ENCODE measurements at places on chromosomes 2 and 18. TPM values are rescaled to one million over a fixed set of nuclear protein-coding genes. Genes with fewer than 3 reads are reported as not detected.

Gene COBLL1
- not detected for total RNA-seq

Gene GALR1
- total RNA-seq, result not detected

Gene OSBPL6
- 1.5 TPM for total RNA-seq

Gene C2orf49
- total RNA-seq, result 18.5 TPM

Gene EFHD1
- total RNA-seq, result 0.13 TPM

Gene PLGLB2
- total RNA-seq, result 2.8 TPM

Gene MPP4
- not detected for total RNA-seq

Gene GALNT3
- 4.8 TPM for total RNA-seq

- no peak for DNase-seq
These were observed 208.6 kb upstream of the ST6GAL2 start for GRCh38 chr2:107094450-107094986.

DNA sequence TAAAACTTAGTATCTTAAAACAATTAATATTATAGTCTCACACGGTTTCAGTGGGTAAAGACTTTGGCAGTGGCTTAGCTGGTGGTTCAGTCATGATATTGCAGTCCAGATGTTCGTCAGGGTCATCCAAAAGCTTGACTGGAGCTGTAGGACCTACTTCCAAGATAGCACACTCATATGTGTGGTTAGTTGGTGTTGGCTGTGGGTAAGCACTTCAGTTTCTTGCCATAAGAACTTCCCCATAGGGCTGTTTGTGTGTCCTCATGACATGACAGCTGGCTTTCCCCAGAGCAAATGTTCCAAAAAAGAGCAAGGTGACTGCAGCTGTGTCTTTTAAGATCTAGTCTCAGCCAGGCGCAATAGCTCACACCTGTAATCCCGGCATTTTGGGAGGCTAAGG, 48.5 kb upstream of the EPC2 start:
- DNase-seq, result no peak

DNA sequence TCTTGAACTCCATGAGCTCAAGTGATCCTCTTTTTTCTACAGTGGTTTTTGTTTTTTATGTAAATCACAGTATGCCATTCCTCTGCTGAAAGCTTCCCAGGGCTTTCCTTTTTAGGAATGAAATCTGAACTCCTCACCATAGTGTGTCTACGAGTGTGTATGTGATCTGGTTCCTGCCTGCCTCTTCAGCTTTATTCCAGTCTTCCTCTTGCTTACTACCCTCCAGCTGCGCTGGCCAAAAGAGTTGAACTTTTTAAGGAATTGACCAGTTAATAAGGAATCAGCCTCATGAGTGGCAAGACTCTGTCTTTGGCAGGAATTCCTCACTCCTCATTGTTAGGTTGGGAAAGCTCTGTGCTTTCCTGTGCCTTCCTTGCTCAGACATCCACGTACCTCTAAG, 4.0 kb downstream of the CCT7 start:
- DNase-seq, result no peak

DNA sequence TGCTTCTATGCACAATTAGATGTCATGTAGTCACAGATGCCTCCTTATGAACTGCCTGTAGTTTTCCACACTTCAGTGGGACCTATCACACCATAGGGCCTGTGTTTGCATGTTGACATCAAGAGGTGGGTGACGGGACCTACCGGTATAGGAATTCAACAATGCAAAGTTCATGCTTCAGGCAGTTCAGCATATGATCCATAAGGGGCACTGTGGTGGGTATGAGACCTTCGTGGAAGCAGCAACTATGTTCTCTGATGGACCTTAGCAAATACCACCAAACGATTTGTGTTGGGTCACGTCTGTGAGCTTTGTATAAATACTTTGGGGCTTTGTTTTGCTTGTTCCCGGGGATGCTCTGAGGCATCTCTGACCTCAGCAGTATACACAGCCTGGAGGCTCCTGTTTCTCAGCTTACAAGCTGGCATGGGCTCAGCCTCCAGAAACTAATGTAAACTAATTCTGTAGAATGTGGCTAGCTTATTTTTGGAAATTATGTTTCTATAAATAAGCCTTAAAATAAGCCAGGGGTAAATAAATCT, 111.6 kb downstream of the DTNA start:
- DNase-seq, result no peak

GRCh38 chr2:215367662-215368492, 56.0 kb downstream of the ATIC start:
- no peak for DNase-seq

DNA sequence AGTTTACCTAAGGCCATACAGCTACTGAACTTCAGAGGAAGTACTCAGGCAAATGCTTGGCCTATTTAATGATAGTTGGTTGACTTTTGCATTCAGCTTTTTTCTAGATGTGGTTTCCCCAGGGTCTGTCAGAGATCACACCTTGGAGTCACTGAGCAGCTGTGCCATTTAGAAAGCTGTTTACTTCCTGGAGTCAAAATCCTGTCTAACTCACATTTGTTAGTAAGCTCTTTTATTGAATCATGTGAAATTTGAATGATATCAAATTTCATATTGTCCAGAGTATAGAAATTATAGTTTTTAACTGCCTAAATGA, 7.6 kb upstream of the TRIB2 start:
- DNase-seq, result peak; percentile 35

DNA sequence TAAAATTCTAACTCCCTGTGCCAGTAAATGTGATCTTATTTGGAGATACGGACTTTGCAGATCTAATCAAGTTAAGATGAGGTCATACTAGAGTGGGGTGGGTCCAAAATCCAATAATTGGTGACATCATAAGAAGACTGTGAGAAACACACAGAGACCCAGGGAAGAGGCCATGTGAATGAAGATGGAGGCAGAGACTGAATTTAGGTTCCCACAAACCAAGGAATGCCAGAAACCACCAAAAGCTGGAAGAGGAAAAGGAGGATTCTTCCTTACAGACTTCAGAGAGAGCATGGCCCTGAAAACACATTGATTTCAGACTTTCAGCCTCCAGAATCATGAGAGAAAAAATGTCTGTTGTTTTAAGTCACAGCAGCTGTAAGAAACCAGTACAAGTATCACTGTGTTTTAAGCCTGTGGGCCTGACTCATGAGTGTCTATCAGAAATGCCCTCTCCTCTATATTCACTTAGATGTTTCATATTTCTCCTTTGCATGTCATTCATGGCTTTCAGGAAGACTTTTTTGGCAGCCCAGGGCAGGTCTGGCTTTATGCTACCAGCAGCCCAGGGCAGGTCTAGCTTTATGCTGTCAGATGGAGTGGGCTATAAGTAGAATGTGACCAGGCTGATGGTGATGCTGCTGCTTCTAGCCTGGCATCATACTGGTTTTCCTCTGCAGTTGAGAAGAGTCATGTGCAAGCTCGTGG, 100.0 kb downstream of the SPOPL start:
- no peak for DNase-seq

DNA sequence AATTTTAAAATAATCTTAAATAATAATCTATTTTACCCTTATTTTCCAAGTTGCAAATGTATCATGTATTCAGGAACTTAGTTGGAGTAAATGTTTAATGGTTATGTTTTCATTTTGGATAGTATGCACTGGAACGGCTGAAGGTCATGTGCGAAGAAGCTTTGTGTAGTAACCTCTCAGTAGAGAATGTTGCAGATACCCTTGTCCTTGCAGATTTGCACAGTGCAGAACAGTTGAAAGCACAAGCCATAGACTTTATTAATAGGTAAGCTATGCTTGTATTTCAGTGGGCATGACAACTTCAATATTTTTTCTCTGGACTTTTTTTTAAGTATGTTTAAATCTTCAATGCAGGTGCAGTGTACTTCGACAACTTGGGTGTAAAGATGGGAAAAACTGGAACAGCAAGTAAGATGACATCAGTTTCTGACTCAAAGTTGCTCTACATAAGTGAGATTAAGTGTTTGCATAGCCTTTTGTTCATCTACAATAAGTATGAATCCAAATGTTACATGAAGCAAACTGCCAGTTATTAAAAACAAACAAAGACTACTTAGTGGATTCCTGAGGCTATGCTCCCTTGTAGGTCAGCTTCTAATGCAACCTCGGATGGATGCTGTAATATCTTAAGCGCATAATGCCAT, 63.1 kb downstream of the SPOPL start:
- DNase-seq, result no peak

GRCh38 chr2:30287857-30288513, 56.7 kb downstream of the LBH start:
- no peak for DNase-seq

DNA sequence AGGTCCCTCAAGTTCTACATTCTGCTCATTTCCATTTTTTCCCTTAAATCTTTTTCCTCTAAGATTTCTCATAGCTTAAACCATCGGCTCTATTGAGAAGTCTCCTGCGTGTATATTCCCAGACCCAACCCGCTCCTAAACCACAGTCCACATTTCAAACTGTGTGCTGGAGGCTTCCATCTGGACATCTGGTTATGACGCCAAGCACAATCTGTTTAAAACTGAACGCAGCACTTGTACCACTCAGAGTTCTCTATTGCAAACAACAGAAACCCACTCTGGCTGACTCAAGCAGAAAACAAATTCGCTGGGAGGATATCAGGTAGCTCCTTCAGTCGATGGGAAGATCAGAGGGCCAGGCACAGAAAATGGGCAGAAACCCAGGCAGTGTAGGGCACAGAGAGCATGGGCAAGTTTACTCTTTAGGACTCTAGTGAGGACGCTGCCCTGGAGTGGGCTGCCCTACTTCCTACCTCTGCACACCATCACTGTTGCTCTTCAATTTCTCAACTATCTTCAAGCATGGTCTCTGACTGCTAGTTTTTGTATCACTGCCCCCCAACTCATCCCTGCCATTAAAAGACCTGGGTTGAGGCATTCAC, 5.6 kb upstream of the EML4 start:
- no peak for DNase-seq

- no peak for DNase-seq
These were observed 942.5 kb upstream of the SLC39A10 start for GRCh38 chr2:194714541-194714940.

DNA sequence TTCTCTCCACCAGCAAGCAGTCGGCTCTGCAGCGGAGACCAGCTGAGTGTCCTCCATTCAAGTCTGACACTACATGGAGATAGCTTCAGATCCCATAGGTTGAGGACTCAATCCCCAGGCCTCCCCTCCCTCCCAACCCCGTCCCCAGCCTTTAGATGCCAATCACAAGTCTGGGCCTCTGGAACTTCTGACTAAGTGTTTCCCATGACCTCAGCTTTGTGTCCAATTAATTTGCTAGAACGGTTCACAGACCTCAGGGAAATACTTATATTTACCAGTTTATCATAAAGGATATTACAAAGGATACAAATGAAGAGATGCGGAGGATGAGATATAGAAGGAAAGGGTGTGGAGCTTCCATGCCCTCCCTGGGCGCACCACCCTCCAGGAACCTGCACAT, 77.4 kb downstream of the MERTK start:
- no peak for DNase-seq

DNA sequence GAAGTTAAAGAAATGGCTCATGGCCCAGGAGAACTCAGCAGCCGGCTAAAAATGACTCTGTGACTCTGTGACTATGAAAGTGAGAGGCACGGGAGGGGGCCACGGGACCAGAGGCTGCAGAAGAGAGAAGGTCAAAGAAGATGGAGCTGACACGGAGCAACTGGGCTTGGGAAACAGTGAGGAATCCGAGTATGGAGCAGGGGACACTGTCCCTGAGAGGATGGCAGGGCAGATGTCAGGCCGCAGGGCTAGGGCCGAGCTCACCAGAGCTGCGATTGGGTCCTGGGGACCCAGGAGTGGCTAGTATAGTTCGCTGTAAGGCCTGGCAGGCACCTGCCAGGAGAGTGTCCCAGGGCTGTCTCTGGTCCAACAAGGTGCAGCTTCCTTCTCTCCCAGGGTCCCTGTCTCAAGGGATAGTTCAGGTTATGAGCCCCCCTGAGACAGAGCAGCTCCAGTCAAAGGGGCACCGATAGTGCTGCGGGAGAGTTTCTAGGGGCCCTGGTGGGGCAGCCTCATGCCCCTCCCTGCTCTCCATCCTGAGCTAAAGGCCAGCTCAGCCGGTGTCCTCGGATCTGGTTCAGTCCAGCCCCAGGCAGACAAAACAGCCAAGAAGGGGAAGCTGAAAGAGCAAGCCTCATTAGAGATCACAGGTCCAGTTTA, 42.7 kb downstream of the CIB4 start:
- no peak for DNase-seq

- no peak for DNase-seq
These were observed 10.1 kb downstream of the UGP2 start for GRCh38 chr2:63851691-63852311.

DNA sequence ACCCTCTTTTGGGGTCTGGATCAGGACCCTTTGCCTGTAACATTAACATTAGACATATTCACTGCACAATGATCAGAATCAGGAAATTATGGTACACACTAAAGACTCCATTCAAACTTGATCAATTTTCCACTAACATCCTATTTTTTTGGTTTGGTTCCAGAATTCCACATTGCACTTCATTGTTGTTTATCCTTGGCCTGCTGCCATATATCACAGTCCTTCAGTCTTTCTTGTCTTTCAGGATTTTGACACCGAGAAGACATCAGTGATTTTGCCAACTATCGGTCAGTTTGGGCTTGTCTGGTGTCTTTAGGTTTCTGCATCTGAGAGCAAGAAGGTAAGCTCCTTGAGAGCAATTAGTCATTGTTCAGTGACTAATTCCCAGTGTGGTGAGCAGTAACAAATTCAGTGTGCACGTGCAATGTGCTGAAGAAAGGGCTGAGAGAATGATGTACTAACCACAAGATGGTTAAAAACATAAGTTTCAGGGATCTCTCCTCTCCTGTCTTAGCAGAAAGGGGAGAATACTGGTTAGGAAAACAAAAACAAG, 23.5 kb downstream of the MARCHF4 start:
- no peak for DNase-seq

GRCh38 chr18:34039201-34039600, 185.5 kb downstream of the NOL4 start:
- DNase-seq, result no peak

GRCh38 chr2:128797937-128798336, 479.3 kb upstream of the HS6ST1 start:
- no peak for DNase-seq

DNA sequence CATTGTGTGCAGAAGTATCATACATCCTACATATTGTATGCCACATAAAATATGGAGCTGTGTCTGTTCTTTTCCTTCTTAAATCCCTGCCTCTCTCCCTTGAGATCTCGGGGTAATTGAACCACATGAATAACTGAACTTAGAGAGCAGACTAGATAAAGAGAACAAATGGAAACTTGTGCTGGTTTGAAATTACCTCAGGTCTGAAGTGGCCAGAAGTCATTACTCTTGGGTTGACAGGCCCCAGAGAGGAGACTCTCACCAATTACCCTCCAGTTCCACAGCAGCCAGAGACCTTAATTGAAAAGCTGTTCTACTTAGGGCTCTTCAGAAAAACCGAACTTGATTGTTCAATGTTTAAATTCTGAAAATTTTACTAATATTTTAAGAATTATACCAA, 5.0 kb upstream of the ADAM17 start:
- DNase-seq, result no peak

- DNase-seq, result no peak
These were observed 16.3 kb downstream of the OTOF start for GRCh38 chr2:26461601-26462023.

- DNase-seq, result no peak
These were observed 42.5 kb downstream of the TRIB2 start for GRCh38 chr2:12759248-12759647.

DNA sequence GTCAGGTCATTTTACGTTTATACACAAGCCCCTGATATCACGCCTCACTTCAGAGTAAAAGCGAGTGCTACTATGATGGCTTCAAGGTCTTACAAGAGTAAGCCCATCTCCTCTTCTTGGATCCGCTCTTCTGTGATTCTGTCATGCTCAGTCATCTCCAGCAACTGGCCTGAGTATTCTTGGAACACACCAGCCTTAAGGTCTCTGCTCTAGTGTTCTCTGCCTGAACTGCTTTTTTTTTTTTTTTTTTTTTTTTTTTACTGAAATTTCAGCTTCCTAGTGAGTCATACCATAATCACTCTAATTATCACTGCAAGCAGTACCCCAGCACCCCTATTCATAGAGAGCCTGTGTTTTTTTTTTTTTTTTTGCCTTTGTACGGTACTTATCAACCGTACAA, 1228.9 kb downstream of the CNTNAP5 start:
- DNase-seq, result no peak
